Articular chondrocyte of knee joint (primary cell): ENCODE measurements at places on chromosomes 4 and X. TPM values are rescaled to one million over a fixed set of nuclear protein-coding genes. Genes with fewer than 3 reads are reported as not detected.

XPNPEP2 gene
- total RNA-seq: 0.11 and 0.26 TPM in 2 replicates

TLR2 gene
- total RNA-seq: 0.32 and 0.39 TPM in 2 replicates

HSFX4 gene
- not detected in 2 replicates for total RNA-seq

IL3RA gene
- total RNA-seq: 0.13 and 0.76 TPM in 2 replicates

TMEM128 gene
- 23.8 and 30.6 TPM in 2 replicates for total RNA-seq

KLHL4 gene
- 0.22 TPM in 1 of 2 replicates, not detected in the other for total RNA-seq

NSG1 gene
- total RNA-seq: 0.22 TPM in 1 of 2 replicates, not detected in the other

FGFRL1 gene
- total RNA-seq: 58.7 and 68.5 TPM in 2 replicates

TLR8 gene
- total RNA-seq: not detected in 2 replicates

MFAP3L gene
- 5.1 and 5.9 TPM in 2 replicates for total RNA-seq

ERAS gene
- total RNA-seq: not detected in 2 replicates

HTN1 gene
- 0.11 TPM in 1 of 2 replicates, not detected in the other for total RNA-seq

ZC4H2 gene
- total RNA-seq: 8.6 and 10.9 TPM in 2 replicates

KDR gene
- 0.13 and 0.43 TPM in 2 replicates for total RNA-seq

CYLC1 gene
- not detected in 2 replicates for total RNA-seq

NHSL2 gene
- total RNA-seq: 0.26 and 0.32 TPM in 2 replicates

MAGED4 gene
- 25.0 and 27.5 TPM in 2 replicates for total RNA-seq

SYN1 gene
- 0.11 and 0.52 TPM in 2 replicates for total RNA-seq

GAB3 gene
- total RNA-seq: 0.86 and 3.8 TPM in 2 replicates

CT45A3 gene
- total RNA-seq: not detected in 2 replicates

DDX53 gene
- total RNA-seq: not detected in 2 replicates

CFAP47 gene
- under 0.01 TPM in 1 of 2 replicates, not detected in the other for total RNA-seq

SLC4A4 gene
- total RNA-seq: 5.2 and 5.4 TPM in 2 replicates

RASL11B gene
- total RNA-seq: 0.11 TPM in 1 of 2 replicates, not detected in the other

CDX4 gene
- total RNA-seq: not detected in 2 replicates

ADH1B gene
- 2.4 and 3.2 TPM in 2 replicates for total RNA-seq

DDIT4L gene
- total RNA-seq: 8.1 and 17.7 TPM in 2 replicates

CD99 gene
- 259 and 316 TPM in 2 replicates for total RNA-seq

VCX gene
- total RNA-seq: not detected in 2 replicates

IL1RAPL1 gene
- total RNA-seq: not detected in 2 replicates

MTNR1A gene
- total RNA-seq: 0.32 TPM in 1 of 2 replicates, not detected in the other
